ENCODE measurements at places on chromosomes 12 and 14. TPM values are rescaled to one million over a fixed set of nuclear protein-coding genes. Genes with fewer than 3 reads are reported as not detected.

DNA sequence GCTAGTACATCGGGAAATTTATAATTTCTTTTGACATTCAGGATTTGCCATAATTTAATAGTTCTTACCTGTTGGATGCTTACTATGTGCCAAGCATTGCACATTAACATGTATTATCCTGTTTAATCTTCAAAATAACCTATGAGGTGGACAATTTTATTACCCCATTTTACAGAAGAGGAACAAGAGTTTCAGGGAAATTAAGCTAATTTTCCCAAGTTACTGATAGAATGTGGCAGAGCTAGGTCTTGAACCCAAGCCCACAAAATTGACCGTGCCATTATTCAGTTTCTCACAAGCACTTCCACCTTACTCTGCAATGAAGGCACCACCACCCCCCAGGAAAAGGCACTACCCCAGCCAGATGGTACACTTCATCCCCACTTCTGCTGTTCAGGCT is 161.1 kb upstream of the PLEKHG7 start:
- H3K4me3 ChIP-seq = no peak overlapping the region
- peaks cover 75% of the 10 kb centered on the region for H3K4me1 ChIP-seq

DNA sequence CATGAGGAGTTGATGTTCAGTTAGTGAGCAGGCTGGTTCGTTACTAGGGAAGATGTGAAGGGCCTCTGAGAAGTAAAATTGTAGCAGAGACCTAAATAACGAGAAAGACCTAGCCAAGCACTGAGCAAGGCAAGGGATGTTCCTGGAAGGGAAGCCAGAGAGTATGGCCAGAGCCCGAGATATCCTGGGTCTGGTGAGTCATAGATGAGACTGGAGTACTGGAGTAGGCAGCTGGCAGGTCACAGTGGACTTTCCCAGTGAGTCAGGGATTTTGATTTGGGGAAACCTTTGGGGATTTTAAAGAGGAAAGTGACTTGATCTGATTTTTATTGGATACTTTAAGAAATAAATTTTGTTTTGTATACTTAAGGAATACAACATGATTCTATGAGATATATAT is 369.0 kb downstream of the DIO2 start:
- peaks cover 6% of the 10 kb centered on the region for H3K4me1 ChIP-seq
- H3K27ac ChIP-seq = no peak overlapping the region
- H3K4me3 ChIP-seq = no peak overlapping the region
- H3K36me3 ChIP-seq = no peaks in the 10 kb centered on the region

DNA sequence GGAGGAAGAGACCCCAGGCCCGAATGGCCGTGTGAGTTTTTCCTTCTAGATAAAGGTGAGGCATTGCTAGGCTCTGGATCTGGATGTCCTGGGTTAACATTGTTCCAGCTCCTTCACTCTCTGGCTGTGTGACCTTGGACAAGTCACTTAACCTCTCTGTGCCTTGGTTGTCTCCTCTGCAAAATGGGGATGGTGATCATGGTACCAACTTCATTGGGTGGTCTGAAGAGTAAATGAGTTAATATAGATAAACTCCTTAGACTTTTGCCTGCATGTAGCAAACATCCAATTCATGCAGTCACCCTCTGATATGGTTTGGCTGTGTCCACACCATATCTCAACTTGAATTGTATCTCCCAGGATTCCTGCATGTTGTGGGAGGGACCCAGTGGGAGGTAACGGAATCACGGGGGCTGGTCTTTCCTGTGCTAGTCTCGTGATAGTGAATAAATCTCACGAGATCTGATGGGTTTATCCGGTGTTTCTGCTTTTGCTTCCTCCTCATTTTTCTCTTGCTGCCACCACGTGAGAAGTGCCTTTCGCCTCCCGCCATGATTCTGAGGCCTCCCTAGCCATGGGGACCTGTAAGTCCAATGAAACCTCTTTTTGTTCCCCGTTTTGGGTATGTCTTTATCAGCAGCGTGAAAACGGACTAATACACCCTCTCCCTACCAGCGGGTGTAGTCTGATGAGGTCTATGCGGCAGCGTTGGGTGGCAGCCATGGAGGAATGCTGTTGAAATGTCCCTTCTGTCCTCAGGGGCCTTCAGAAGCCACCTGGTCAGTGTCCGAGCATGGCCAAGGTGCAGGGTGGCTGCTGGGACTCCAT is 256.1 kb downstream of the GLT1D1 start:
- H3K36me3 ChIP-seq = no peaks in the 10 kb centered on the region
- no peak overlapping the region for H3K4me3 ChIP-seq
- H3K27ac ChIP-seq = no peak overlapping the region
- no peaks in the 10 kb centered on the region for H3K27me3 ChIP-seq
- DNase-seq = no peak
- H3K4me1 ChIP-seq = no peaks in the 10 kb centered on the region

DNA sequence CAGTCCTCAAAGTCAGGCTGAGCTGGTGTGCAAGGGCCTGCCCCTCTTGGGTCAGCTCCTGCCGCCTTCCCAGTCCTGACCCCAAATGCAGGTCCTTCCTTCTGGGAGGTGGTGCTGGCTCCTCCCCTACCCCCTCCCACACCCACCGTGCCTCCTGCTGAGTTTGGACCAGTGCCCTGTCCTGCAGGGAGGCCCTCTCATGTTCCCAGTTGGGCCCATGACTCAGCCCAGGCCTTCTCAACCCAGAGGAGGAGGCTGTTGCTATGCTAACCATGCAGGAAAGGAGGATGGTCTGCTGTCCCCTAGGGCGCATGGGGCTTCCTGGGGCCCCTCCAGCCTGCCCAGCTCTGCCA is 4.4 kb downstream of the ZBTB42 start:
- H3K4me1 ChIP-seq = peaks cover 25% of the 10 kb centered on the region
- H3K27ac ChIP-seq = no peak overlapping the region
- peak; percentile 67 for DNase-seq
- no peaks in the 10 kb centered on the region for H3K36me3 ChIP-seq

DNA sequence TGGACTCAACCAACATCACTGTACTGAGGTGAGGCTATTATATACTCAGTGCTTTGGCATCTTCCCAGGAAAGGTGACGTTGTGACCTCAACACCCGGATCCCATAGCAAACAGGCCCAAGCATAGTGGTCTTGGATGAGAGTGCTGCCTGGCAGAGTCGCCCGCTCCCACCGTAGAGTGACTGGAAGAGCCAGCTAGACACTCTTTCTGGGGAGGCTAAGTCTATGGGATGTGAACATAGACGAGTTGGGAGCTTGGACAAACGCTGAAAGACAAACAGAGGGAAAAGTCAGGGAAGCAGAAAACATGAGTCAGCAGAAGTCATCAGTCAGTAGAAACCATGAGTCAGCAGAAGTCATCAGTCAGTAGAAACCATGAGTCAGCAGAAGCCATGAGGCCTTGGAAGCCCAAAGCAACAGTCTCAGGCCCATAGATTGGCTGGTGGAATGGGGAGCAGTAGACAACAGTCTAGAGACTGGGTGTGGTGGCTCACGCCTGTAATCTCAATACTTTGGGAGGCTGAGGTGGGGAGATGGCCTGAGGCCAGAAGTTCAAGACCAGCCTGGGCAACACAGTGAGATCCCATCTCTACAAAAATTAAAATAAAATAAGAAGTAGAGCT is 66.4 kb upstream of the MAP1LC3B2 start:
- no peaks in the 10 kb centered on the region for H3K4me1 ChIP-seq
- H3K36me3 ChIP-seq = no peaks in the 10 kb centered on the region
- no peak for DNase-seq

- no peaks in the 10 kb centered on the region for H3K36me3 ChIP-seq
- H3K4me3 ChIP-seq = no peak overlapping the region
- no peaks in the 10 kb centered on the region for H3K27me3 ChIP-seq
- peak overlapping the region; percentile 70 for H3K27ac ChIP-seq
- H3K4me1 ChIP-seq = peaks cover 23% of the 10 kb centered on the region
- DNase-seq = no peak
Measured at GRCh38 chr14:85439696-85440328, 90.1 kb upstream of the FLRT2 start.

GRCh38 chr12:46494424-46494823 is 121.9 kb upstream of the SLC38A2 start:
- no peak for DNase-seq
- peaks cover 7% of the 10 kb centered on the region for H3K4me1 ChIP-seq
- H3K27me3 ChIP-seq = no peaks in the 10 kb centered on the region
- no peaks in the 10 kb centered on the region for H3K36me3 ChIP-seq

DNA sequence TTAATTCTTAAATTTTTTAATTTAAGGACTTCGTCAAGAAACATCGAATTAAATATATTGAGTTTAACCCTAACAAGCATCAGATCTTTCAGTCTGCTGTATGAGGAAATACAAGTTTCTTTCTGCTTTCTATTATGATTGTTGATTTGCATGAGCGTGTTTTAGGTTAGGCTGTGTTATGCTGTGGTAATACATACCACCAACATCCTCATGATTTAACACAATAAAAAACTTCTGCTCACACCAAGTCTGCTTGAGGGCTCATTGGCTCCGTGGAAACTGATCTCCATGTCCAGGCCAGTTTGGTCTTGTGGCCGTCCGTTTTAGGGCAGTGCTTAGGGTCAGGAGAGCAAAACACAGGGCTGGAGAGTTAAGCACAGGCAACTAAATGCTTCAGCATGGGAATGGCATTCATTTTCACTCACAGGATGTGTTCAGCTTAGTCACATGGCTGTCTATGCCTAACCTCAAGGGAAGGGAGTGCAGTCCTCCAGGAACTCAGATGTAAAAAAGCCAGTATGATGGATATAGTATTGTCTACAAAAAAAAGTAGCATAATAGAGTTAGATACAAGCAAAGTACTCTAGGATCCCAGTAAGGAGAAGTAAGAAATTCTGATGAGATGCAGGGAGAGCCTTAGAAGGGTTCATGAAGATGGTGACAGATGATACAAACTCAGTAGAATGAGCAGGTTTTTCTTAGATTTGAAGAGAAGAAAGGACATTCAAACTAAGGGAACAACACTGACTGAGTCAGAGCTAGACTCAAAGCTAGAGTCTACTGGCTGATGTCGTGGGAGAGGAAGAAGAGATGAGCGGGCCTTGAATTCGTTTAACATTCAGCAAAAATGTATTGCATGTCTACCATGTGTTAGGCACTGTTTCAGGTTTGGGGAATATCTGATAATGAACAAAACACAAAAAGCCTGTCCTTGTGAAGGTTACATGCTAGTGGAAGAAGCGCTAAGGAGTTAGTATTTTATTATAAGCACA is 16.3 kb downstream of the MARK3 start:
- no peaks in the 10 kb centered on the region for H3K36me3 ChIP-seq
- H3K4me3 ChIP-seq = no peak overlapping the region
- H3K27me3 ChIP-seq = no peaks in the 10 kb centered on the region

- H3K27ac ChIP-seq = no peak overlapping the region
- H3K27me3 ChIP-seq = no peaks in the 10 kb centered on the region
- H3K36me3 ChIP-seq = no peaks in the 10 kb centered on the region
- DNase-seq = no peak
- H3K4me1 ChIP-seq = no peaks in the 10 kb centered on the region
- H3K4me3 ChIP-seq = no peak overlapping the region
Measured at GRCh38 chr12:42846782-42847181, 257.2 kb upstream of the PRICKLE1 start.

DNA sequence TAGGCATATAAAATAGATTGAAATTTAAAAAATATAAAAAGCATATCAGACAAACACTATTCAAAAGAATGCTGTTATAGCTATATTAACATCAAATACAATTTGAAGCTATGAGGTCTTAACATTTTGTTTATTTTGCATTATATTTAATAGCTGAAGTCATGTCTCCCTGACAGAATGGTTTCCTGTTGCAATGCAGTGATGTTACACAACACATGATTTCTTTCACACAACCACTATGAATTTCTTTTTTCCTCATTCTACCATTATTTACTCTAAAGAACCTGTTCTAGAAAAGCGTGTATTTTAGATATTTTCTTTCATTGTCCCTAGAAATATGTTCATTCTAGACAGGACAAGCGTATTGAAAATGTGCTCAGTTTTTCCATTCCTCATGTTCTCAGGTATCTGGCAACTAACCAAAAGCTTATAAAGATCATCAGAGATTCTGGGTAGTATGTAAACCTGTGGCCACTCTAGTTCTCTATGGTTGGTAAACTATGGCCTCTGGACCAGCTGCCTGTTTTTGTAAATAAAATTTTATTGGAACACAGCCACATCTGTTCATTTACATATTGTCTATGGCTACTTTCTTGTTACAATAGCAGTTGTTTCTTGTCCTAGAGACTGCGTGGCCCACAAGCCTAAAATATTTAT is 183.8 kb downstream of the FOXA1 start:
- no peaks in the 10 kb centered on the region for H3K27me3 ChIP-seq
- no peak for DNase-seq
- H3K36me3 ChIP-seq = no peaks in the 10 kb centered on the region
- no peaks in the 10 kb centered on the region for H3K4me1 ChIP-seq
- H3K27ac ChIP-seq = no peak overlapping the region

The RAN gene
- total RNA-seq = 105 TPM

The CLEC4D gene
- not detected for total RNA-seq

The DHH gene
- total RNA-seq = 0.53 TPM

The MSRB3 gene
- total RNA-seq = 11.8 TPM

The PRH2 gene
- total RNA-seq = not detected

The POTEG gene
- total RNA-seq = not detected

The AQP6 gene
- not detected for total RNA-seq

The KCNA5 gene
- total RNA-seq = 0.25 TPM

The CMA1 gene
- 0.69 TPM for total RNA-seq

The KERA gene
- total RNA-seq = not detected

The MARS1 gene
- total RNA-seq = 90.0 TPM

The NOXRED1 gene
- 0.26 TPM for total RNA-seq

The HOXC12 gene
- total RNA-seq = not detected
